OCI-LY7 (cell line): ENCODE measurements at places on chromosomes 6 and 20.

- DNase-seq, result no peak
These were observed 82.6 kb downstream of the PRSS35 start for GRCh38 chr6:83594941-83595340.

DNA sequence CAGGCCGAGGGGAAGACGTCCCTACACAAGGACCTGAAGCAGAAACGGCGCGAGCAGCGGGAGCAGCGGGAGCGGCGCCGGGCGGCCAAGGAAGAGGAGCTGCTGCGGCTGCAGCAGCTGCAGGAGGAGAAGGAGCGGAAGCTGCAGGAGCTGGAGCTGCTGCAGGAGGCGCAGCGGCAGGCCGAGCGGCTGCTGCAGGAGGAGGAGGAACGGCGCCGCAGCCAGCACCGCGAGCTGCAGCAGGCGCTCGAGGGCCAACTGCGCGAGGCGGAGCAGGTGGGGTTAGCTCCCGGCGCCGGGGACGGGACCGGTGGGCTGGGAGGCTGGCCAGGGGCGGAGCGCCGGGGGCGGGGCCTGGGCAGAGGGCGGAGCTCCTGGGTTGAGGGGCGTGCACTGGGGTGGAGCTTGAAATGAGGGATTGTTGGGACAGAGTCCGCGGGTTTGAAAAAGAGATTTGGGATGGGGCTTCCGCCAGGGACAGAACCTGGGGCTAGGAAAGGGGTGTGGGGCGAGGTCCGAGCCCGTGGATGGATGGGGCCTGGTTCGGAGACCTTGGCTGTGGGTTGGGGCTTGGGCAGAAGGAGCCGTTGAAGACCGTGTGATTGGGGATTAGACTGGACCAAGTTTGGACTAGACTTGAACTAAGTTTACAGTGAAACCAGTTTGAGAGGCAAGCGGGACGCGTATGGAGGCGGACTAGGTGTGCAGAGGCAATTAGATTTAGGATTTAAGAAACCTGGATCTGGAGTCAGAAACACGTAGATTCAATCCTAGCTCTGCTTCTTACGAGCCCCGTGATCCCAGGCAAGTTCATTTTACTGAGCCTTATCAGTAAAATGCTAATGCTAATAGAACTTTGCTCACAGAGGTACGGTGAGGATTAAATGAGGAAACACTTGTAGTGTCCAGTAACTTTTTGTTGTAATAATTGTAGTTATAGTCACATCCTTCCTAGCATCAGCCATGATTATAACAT is 20.9 kb downstream of the DEF6 start:
- no peak for DNase-seq

- DNase-seq, result peak; percentile 54
These were observed 1.4 kb upstream of the BTN3A1 start for GRCh38 chr6:26400626-26401025.

DNA sequence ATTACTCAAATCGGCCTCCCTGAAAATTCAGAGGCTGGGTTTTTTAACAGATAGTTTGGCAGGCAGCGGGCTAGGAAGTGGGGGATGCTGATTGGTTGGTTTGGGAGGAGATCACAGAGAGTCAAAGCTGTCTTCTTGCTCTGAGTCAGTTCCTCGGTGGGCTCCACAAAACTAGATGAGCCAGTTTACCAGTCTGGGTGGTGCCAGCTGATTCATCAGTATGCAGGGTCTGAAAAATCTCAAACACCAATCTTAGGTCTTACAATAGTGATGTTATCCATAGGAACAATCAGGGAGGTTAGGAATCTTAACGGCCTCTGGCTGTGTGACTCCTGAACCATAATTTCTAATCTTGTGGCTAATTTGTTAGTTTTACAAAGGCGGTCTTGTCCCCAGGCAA is 190.7 kb downstream of the C6orf118 start:
- no peak for DNase-seq

DNA sequence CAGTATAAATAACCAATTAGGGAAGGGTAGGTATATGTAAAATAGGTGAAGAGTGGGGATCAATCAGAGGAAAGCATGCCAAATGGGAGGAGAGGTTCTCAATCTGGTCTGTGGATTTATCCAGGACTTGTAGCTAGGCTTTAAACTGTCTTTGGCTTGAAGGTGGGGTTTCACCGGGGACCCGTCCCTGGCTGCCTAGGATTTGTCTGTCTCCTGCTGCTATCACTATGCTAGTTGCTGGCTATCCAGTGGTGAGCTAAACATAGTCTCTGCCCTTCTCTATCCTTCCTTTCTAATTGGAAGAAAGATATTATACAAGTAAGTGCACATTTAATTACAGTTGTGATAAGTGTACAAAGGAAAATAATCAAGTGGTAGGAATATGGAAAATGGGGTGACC is 58.8 kb downstream of the DOP1A start:
- no peak for DNase-seq

- no peak for DNase-seq
These were observed 66.4 kb downstream of the PLEKHG1 start for GRCh38 chr6:150666071-150666470.

DNA sequence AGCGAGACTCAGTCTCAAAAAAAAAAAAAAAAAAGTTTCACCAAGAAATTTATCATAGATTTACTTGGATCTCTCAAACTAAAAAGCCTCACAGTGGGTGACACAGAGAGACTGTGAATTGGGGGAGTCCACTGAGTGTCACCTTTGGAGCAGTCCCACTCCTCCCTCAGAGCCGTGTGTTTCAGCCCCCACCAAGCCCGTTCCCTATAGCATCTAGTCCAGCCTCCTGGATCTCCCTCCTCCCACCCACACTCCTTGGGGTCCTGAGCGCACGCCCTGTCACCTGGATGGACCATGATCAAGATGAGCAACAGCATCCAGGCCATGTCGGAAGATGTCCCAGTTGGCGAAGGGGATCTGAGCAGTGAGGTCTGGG is 422 bp downstream of the NCR3 start:
- DNase-seq, result no peak

GRCh38 chr20:63322146-63322932 is 29.4 kb downstream of the COL20A1 start:
- no peak for DNase-seq

GRCh38 chr6:146990284-146990683 is 213.9 kb upstream of the STXBP5 start:
- no peak for DNase-seq

GRCh38 chr6:100549406-100550167 is 84.9 kb upstream of the SIM1 start:
- DNase-seq, result no peak

DNA sequence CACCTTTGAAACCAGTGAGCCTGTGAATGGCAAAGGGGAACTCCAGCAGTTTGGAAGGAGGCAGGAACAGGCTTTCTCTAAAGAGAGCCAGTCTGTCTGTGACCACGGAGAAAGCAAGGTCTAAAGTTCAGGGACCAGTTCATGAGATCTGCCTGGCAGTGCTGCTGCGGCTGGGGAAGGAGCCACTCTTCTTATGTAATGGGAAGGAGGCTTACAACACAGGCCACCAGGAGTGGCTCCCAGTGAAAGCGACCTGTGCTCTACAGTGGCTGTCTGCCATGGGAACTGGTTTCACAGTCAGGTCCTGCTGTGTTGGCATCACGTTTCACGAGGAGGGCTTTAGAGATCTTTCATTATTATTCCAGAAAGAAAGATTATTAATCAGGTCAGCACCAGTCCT is 291.9 kb upstream of the PRDM1 start:
- peak; percentile 14 for DNase-seq

GRCh38 chr6:24879351-24879750 is 56.4 kb downstream of the RIPOR2 start:
- no peak for DNase-seq

- no peak for DNase-seq
These were observed 16.7 kb upstream of the CLIC5 start for GRCh38 chr6:46032110-46032998.

DNA sequence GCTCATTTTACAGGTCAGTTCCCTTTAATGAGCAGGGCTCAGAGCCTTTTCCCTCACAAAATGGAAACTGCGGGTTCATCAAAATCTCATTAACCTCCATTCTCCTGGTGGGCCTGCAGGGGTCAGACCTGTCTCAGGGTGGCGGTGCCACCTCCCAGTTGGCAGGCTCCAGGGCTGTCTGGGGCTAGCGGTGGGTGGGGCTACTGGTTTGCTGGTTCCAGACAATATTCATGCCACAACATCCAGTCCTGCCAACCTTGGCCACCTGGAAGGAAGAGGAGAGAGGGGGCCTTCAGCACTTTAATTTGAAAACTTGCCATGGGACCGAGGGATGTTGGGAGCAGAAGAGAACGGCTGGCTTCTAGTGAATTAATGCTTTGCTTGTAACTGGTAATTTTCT is 41.9 kb upstream of the CTNNBL1 start:
- peak; percentile 44 for DNase-seq

DNA sequence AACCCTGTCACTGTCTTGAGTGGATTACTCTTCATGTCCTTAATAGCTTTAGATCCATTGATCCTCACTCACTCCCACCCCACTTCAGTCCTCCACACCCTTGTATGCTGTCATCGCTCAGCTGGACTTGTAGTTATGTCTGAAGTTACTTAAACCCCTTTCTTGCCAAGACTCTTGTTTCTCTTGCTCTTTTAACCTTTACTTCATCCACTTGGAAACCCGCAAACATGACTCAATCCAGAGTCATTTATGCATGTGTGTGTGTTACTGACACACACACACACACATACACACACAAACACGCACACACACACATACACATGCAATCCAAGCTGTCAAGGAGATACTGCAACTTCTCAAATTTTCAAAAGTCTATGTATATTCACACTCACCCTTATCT is 341.8 kb downstream of the SYNE1 start:
- DNase-seq, result no peak

- DNase-seq, result peak; percentile 66
These were observed 5.9 kb downstream of the RNASET2 start for GRCh38 chr6:166950443-166950821.

GRCh38 chr20:37986873-37987601 is 46.2 kb downstream of the TTI1 start:
- no peak for DNase-seq

DNA sequence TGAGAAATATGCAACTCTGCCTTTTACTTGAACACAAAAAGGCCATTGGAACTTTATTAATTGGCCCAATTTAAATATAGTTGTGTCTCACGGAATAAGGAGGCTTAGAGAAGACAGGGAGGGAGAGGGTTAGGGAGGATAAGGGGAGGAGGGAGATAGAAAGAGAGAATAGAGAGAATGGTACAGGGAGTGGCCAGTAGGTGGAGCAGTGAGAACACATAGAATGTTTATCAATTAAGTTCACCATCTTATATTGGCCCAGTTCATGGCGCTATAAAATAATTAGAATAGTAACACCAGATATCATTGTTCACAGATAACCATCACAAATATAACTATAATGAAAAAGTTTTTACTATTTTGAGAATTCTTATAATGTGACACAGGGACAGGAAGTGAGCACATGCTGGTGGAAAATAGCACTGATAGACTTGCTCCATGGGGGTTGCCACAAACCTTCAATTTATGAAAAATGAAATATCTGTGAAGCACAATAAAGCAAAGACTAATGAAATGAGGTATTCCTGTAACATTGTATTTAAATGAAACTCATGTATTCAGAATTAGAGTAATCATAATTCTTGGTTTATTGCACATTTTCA is 374.1 kb upstream of the MANEA start:
- DNase-seq, result peak; percentile 31

GRCh38 chr6:47241742-47242482 is 67.8 kb downstream of the TNFRSF21 start:
- no peak for DNase-seq

DNA sequence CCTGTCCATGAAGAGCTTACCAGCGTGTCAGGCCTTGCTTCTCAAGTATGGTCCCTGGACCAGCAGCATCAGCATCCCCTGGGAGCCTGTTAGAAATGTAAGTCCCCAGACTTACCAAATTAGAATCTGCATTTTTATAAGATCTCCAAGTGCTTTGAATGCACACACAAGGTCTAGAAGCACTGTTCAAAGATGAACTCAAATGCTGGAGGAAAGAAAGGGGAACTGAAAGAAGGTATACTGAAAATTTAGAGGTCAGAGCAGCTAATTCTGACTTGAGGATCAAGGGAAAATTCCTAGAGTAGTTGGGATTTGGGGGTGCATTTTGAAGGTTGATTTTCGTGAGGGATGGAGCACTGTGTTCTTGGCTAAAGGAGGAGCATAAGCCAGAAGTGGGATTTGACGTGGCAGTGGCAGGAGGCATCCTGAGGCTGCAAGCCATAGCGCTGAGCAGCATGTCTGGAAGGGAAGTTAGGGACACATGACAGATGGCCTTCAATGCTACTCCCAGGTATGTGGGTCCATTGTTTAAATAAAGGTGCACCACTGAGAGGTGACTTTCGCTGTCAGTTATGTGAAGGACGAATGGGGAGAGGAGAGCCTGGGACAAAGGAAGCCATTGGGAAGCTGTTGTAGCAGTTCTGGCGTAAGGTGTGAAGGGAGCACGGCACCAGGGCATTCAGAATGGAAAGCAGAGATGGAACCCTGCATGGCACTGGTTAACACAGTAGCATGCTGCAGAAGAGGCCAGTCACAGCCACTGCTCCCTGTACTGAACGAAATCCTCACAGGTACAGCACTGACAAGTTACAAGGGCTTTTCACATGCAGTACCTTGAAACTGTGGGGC is 36.2 kb downstream of the ARMC2 start:
- peak; percentile 31 for DNase-seq

- DNase-seq, result no peak
These were observed 626.0 kb downstream of the RNF144B start for GRCh38 chr6:19013026-19013705.

GRCh38 chr6:1868561-1869261 is 259.0 kb downstream of the FOXC1 start:
- peak; percentile 51 for DNase-seq

- DNase-seq, result no peak
These were observed 151.7 kb upstream of the RPS6KA2 start for GRCh38 chr6:166778776-166779175.

- DNase-seq, result no peak
These were observed 200.3 kb downstream of the ANKRD60 start for GRCh38 chr20:58028123-58028522.

GRCh38 chr6:55868771-55869479 is 6.5 kb downstream of the BMP5 start:
- no peak for DNase-seq

DNA sequence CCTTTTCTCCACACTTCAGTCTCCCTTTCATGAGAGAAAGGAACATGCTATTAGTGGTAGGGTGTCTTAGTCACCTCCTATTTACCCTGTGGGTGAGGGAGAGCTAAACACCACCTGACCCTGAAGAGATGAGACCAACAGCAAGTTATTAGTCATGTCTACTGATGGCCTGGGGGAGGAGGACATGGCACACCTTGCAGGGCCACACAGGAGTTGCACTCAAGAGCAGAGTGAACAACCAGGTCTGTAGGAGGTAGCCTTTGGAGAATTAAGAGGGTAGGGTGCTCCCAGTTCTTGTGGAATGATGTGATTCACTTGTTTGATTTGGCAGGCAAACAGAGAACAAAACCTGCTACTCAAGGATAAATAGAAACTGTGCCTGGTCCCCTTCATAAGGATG is 82.7 kb upstream of the FABP7 start:
- DNase-seq, result no peak

DNA sequence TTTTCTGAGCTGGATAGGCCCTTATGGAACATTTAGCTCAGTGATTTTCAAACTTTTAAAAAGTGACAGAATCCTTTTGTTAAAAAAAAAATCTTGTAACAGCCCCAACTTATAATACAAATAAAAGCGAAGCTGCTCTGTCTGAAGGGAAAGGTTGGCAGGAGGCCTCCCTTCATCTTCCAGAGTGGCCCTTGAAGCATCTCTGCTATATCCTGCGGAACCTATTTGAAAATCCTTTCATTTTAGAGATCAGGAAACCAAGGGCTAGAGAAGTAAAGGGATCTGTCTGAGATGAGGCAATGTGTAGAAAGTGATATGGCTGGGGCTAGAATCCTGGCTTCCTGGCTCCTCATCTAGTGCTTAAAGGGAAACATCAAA is 107.8 kb downstream of the UBE3D start:
- no peak for DNase-seq
